H7 (cell line): ENCODE measurements at places on chromosomes 4 and X.
A peak's percentile ranks its signal among the peaks of the same experiment; 100 is the strongest.

GRCh38 chr4:182346250-182346649 lies 103.0 kb downstream of the TENM3 start:
- DNase-seq: no peak

- DNase-seq: no peak
These were observed 411.6 kb upstream of the MAGEB18 start for GRCh38 chrX:25726539-25726938.

DNA sequence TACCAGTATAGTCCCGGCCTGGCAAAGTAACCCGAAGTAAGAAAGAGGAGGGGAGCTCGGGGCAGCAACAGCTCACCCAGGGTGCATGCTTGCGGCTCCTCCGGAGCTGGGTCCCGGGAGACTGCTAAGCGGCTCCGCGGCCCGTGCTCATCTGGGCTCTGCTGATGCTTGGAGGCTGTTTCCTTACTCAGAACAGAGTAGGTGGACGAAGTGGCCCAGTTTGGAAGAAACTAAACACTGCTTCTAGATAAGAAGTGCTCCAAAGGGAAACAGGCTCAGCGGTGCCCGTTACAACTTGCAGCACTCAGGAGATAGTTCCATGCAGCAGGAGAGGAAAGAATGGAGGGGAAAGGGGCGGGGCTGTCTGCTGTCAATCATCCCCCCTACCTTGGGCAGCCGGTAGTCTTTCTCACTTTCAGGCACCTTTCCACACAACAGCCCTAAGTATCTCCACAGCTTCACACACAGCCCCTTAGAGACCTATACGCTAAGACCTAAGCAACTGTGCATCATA lies at the start of gene COL4A6:
Gene COL4A6 (minus strand): TSS at position 313 of the 514 bp plus-strand sequence. CDS start 226 bp downstream, at position 87.
- peak; percentile 90 for DNase-seq

DNA sequence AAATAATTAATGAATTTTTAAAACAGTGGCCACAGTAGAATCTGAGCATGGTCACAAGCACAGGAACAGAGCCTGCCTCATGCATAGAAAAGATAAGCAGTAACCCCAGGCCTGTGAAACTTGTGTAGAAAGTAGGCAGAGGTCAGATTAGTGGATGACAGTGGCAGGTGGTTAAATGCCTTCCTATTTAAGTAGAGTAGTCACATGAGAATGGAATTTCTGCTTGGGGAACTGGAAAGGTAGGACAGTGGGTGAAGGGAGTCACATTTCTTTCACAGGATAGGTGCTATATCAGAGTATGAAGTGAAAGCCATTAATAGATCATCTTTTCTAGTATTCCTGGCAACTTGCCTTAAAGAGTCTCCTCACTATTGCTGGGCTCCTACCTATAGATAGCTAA lies 34.9 kb upstream of the ASB12 start:
- DNase-seq: peak; percentile 16

DNA sequence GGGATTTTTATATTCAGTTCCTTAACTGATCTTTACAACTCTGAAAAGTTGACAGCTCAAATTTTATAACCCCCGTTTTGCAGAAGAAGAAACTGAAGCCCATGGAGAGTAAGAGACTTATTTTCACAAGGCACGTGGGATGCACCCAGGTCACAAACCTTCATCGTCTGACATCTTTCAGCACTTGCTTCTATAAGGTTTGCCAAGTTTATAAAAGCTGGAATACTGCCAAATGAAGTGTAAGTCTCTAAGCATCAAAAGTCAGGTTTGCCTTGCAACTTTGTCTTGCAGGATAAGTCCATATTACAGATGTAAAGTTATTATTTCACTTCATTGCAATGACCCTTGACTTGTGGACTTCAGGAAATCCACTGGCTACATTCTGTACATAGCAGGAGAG lies 6.3 kb upstream of the KCNIP4 start:
- no peak for DNase-seq

GRCh38 chrX:129525162-129525561 lies 1.9 kb upstream of the SMARCA1 start:
- DNase-seq: no peak

DNA sequence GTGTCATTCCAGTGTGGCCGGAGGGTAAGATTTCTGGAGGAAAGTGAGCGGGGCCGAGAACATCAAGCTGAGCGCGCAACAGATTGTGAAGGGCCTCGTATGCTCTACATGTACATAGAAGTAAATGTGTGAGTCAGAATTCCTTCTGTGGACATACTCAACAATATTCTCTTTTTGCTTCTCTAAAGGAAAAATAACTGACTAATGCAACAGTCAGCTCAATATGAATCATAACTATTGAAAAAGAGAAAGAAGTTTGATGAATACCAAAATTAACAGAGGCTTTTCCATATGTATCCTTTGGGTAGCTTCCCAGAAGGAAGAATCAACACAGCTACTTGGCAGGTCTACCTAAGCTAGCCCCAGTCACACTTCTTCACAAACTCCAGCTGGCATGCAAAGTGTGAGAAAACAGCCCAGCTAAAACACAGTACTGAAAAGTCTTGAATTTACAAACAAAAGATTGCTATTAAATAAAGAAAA lies 87.5 kb upstream of the ZFP42 start:
- no peak for DNase-seq

DNA sequence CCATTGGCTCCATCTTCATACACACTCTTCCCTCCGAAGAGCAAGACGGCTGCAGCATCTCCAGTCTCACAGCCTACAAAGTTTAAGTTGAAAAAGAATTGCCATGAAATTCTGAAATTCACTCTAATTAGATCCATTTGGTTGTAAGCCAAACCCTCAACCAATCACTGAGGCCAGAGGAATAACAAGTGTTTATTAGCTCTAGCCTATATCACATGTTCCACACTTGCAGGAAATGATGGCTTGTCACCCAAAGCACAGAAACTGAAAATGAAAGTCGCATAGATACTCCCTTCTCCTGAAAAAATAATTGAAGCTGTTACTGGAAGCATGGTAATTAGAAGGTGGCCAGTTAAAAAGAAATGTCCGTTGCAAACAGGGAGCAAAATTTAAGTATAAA lies 1071.8 kb downstream of the CCSER1 start:
- no peak for DNase-seq

- DNase-seq: peak; percentile 20
These were observed 163.3 kb upstream of the PRDX4 start for GRCh38 chrX:23503835-23504539.

DNA sequence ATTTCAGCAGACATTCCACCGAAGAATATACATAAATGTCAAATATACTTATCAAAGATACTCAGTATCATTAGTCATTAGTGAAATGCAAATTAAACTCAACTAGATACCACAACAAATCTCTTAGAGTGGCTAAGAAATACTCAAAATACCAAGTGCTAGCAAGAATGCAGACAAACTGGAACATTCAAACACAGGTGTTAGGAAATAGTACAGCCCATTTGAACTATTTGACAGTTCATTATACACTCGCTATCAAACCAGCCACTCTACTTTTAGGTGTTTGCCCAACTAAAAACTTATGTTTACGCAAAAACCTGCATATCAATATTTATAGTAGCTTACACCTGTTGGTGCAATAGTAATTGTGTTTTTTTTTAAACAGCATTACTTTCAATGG lies 8.8 kb downstream of the ADAM29 start:
- DNase-seq: no peak

DNA sequence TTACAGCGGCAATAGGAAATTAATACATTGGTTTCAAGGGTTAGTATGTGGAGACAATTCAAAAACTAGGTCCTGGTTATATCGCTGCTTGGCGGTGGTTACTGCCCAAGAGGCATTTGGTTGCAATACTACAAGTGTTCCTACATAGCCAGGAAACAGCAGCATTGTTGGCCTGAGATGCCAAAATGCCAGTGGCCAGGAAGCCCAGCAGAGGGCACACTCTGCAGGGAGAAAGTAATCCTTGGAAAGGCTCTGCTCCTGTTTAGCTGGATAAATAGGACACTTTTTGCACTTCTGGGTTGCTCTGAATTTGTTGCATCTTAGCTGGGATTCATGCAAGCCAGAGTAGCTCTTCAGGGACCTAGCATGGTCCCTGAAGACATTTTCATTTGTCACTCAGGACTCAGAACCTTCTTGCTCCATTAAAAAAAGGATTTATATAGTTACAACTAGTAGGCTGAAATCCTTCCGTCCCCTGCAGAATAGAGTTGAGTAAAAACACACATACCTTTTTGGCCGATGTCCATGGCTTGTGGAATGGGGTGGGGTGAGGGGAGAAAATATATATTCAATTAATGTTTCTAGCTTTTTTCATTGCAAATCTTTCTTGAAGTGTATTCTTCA lies 8.1 kb upstream of the GPR119 start:
- peak; percentile 67 for DNase-seq

DNA sequence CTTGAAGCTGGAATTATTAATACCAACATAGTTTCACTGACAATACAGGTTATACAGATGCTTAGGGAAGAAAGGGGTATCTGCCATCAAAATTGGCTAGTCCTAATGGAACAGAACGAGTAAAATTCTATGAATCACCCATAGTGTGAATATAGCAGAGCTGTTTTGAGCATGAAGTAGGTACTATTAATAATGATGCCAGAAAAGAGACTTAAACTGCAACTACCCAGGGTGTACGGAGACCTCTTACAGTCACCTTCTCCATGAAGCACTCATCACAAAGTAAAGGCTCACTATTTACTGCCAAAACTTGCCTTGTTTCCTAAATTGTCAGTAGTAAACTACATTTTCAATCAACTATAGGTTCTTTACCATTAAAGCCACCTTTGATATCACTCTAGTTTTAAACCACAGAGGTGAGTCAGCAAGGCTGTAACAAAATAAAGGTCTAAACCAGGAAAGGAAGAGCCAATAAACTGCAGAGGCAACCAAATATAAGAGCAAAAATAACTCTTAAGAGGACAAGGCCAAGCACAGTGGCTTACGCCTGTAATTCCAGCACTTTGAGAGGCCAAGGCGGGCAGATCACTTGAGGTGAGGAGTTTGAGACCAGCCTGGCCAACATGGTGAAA lies 114.4 kb downstream of the FRYL start:
- DNase-seq: no peak

DNA sequence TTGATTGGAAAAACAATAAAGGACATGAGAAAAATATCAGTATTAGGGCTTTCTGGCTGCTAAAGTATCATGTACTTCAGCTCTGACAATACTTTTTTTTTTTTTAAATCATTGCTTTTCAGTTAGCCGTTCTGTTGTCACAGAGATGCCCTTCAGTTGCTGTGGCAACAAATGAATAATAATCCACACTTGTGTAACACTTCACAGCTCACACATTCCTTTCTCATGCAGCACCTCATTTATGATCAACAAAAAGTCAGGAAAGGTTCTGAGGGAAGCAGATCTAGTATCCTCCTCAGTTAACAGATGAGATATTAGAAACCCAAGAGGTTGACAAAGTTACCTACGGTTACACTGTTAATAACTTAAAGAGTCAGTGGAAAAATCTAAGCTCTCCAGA lies 444.2 kb upstream of the SLIT2 start:
- no peak for DNase-seq

- no peak for DNase-seq
These were observed 56.1 kb downstream of the MAGEB17 start for GRCh38 chrX:16223385-16223784.

- DNase-seq: no peak
These were observed 86.3 kb upstream of the GABRA3 start for GRCh38 chrX:152537373-152537772.
